GM12865 (cell line): ENCODE measurements at places on chromosomes 12 and 14.

GRCh38 chr12:42673535-42673934 lies 84.0 kb upstream of the PRICKLE1 start:
- no peak for DNase-seq

GRCh38 chr12:102763471-102763870 lies 153.6 kb downstream of the PAH start:
- no peak for DNase-seq

DNA sequence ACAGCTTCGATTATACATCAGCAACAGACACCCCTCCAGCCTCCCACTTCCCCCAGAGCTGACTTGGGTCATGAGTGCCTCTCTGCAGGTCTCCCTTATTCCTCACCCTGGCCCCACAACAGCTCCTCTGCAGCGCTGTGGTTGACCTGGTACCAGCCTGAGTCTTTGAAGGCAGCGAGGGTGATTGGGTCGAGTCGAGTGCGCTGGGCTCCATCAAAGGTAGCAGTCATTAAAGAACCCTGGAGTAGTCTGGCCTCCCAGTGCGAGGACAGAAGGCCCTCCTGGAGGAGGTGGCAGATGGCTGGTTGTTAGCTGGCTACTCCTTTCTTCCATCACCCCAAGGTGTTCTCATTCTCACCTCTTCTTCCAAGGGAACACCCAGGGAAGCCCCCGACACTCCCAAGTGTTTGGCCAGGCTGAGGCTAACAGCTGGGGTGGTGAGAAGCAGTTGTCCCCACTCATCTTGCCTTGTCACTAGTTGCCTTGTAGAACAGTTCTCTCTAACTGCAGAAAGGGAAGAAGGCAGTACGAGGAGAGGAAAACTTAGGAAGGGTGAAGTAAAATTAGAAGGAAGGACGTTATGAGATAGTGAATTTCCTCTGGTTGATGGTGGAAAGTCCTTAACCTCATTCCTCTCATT lies 2.7 kb downstream of the CIROP start:
- no peak for DNase-seq

DNA sequence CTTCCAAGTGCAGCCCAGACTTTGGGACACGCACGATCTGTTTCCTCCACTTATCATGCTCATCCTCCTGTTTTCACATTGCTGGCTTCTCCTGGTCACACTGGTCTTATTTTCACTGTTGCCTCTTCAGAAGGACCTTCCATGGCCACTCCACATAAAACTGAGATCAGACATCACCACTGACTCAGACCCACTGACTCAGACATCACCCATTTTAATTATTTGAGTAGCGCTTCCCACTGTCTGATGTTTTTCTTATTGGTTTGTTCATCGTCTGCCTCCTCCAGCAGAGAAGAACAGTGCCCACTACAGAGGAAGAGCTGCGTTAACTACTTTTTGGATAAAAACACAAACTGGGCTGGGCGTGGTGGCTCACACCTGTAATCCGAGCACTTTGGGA lies 270.5 kb upstream of the PWP1 start:
- no peak for DNase-seq

GRCh38 chr12:127401005-127401404 lies 866.0 kb upstream of the TMEM132C start:
- no peak for DNase-seq

- DNase-seq: no peak
Measured at GRCh38 chr12:49693931-49694444, 13.2 kb downstream of the FMNL3 start.

DNA sequence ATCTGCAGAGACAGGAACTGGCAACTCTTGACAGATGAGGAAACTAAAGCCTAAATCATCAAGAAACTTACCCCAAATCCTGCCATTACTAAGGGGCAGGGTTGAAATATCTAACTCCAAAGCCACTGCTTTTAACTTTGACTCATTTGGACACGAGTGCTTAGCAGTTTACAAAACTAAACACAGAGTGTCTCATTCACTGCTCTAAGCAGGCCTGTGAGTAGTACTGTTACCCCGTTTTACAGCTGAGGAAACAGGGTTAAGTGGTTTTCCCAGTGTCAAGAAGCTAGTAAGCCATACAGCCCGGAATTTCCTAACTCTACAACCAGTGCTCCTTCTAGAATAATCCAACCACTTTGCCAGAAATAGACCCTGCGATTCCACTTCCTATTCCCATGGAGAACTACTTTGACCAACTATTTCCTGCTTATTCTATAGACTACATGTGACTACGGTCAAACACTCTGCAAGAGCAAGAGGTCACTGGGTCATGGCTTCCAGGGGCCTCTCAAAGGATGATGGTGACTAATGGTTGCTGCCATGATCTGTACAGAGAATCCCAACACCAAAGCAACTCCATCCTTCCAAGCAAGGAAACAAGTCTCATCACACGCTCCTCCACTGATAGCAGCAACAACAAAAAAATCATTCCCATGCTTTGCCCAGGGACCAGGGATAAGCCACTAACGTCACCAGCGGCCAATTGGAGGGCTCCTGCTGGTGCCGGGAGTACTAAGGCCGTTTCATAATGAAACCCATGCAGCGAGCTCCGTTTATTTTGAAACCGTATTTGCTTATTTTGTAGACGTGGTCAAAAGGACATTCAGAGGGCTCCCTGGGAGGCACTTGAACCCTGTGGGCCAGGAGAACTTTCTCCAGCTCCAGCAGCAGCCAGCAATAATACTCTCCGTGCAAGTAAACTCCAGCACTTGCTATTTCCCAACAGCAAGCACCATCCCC lies 56.3 kb downstream of the NUAK1 start:
- no peak for DNase-seq

DNA sequence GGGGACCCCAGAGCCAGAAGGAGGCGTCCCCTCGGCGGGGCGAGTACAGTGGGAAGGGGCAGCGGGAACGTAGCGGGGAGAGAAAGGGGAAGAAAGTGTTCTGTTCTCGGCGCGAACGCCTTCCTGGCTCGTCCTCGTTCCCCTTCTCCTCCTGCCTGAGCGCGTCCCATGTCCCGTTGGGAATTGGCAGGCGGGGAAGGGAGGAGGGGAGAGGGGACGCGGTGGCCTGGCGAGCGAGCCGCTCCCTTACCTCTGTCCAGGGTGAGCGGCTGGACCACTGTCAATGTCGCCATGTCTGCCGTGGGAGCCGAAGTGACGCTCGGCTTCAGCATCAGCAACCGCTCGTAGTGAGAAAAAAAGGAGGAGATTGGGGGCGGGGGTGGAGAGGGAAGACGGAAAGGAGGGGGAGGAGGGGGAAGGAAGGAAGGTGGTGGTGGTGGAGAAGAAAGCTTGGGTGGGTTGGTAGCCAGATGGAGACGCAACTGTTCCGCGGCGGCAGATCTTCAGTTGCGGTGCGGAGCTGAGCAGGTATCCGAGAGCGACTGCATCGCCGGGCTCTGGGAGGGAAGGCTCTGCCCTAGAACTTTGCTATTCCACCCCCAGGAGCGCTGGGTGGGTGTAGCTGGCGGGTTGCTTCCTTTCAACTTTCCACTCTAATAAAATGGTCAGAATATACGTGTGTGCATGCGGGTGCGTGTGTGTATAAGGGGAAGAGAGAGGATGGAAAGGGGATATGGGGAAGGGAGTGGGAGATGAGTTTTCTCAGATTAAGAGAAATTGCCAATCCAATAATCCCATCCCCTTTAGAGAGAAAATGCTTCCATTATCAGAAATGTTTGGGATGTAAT lies at the start of gene LIN7A:
LIN7A (minus strand) TSS at position 544 of the 848 bp plus-strand sequence; CDS start at position 332, 212 bp downstream.
- peak; percentile 13 for DNase-seq

DNA sequence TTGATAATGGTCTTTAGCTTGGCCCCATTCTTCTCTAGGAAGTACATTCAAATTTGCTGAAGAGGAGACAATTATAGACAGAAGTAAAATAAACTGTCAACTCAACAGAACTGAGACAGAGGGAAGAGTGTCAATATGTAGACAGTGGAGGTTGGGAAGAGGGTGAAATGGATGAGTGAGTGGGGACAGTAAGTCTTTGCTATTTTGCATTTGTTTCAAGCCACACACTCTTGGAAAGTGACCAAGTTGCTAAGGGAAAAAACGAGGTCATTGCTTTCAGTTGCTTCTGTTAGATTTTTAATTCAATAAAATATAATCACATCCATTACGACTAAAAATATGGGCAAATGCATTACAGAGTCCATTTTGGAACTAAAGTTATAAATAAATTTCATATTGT lies 47.8 kb downstream of the BTBD7 start:
- peak; percentile 17 for DNase-seq

DNA sequence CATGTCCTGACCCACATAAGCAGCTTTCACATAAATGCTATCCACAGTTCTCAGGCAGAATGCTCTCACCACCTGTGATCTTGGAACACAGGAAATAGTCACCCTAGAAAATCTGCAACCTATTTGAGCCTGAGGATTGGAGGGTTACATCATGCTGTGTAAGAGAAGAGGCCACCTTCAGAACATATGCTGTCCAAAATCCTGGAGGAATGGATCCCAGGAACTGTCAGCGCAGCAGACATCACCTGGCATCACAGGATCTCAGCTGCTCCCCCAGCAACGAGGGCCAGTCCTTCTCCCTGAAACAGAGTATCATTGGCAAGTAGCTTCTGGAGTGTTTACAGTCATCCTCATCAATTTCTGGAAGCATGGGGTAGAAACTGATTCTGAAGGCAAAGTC lies 63.2 kb upstream of the LTA4H start:
- no peak for DNase-seq

DNA sequence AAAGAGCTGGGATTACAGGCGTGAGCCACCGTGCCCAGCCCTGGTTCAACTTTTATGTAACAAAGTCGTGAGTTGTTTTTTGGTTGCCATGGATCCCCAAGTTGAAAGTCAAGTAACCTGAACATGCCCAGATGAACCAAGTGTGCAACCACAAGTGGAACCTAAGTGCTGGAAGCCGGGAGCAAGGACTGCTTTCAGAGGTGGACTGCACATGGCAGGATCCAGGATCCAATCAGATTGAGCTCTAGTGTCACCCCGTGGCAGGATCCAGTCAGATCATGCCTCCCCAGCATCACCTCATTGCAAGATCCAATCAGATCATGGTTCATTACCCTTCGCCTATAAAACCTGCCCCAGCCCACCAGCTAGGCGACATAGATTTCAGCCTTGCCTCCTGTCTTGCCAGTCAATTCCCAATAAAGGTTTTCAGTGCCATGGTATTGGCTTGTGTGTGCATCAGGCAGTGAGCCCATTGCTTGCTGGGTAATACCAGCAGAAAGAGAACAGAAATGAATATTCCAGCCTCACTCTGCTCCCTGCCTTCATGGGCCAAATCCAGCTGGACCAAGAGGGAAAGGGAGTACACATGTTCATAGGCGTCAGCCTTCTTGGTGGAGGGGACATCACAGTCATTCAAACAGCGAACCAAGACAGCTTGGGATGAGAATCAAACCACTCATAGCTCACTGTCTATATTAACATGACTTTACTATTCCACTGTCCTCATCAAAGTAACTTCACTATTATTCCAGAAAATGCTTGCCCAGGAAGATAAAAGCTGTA lies 43.6 kb upstream of the VASH1 start:
- no peak for DNase-seq

GRCh38 chr14:20564501-20564997 lies 3.7 kb upstream of the RNASE9 start:
- DNase-seq: no peak
